Stimulated activated CD4-positive, alpha-beta T cell treated with anti-CD3 and anti-CD28 coated beads, TNF-alpha, amount 100 ng/mL, for 4 hours (primary cell): ENCODE measurements at places on chromosomes 13 and 19.

- no peak for DNase-seq
Observed at GRCh38 chr19:46147791-46148288, at the start of gene IGFL2. Gene IGFL2 (plus strand): TSS chr19:46148238. CDS start chr19:46148279, 41 bp downstream.

DNA sequence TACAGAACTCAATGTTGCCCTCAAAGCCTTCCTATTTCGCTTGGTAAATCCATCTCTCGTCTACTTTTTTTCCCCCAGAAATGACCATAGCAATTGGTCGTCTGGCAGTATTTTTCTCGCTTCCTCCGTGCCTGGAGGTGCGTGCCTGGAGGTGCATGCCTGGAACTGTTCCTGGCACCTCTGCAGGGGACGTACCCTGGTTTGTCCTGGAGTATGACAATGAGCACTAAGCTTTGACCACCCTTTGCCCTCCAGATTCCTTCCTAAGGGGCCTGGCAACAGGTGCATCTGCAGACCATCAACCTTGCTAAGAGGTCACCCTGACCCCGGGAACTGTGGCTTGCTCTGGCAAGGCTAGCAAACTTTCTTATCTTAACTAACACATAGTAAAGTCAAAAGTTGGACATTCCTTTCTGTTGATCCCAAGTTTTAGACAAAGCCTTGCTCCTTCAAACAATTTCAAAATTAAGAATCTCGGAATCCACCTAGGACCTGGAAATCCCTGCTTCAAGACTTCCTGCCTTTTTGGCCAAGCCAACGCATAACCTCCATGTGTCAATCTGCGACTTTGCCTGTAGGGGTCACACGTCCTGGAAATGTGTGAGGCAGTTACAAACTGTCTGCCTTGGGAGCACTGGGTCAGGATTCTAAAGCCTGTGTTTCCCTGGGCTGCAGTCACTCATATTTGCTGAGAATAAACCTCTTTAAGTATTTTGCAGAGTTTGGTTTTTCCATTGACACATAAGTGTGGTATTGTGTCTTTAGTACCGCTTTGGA, 28.8 kb upstream of the TUBGCP3 start:
- DNase-seq: no peak

DNA sequence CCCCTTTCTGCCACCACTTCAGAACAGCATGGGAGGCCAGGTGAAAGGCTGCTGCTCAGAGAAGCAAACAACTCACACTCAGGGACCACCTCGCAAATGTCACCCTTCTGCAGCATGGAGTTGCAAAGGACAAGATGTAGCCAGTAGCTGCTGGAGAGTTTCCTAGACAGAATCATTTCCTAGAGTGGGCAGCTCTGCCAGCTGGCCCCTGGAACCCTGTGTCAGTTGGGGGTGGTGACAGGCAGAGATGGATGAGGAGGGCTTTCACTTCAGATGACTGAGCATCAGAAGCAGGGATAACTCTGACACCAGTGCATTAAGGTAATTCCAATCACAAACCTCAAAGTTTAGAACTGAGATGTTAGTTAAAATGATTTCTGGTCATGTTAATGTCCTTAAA, 34.4 kb upstream of the EPHX3 start:
- DNase-seq: no peak

GRCh38 chr13:44054525-44054924, 174.8 kb downstream of the LACC1 start:
- no peak for DNase-seq

GRCh38 chr13:32408296-32409000, 19.5 kb downstream of the N4BP2L1 start:
- no peak for DNase-seq

DNA sequence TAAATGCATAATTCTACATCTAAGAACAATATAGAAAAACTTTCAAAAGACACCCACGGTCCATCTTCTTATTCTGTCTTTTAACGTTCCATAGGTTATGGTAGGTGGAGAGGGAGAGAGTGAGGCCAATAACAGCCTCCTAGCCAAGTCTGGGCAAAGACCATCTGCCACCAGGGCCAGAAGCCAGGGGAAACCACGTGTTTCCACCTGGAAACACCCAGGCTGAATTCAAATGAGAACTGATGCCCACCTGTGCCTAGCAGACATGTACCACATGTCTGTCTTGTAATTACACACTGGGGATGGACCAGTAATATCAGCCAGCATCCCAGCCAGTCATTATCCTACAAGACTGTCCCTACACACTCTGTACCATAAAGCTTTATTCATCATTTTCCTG, 1573.1 kb downstream of the EFNB2 start:
- DNase-seq: no peak

- DNase-seq: peak; percentile 9
Observed at GRCh38 chr13:48853728-48854102, 122.0 kb upstream of the FNDC3A start.

DNA sequence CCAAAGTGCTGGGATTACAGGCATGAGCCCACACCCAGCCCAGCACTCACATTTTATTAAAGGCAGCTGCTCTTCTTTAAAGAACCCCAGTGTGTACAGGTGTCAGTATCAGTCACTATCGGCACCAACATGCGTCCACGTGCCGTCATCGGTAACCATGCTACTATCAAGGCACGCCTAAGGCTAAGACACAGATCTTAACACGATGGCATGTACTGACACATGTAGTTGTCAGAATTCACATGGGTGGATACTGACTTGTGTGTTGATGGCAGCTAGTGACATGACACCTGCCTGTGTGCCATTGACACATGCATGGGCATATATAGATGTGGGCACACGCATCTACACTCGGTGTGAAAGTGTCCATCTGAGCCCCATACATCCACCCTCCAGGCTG, 12.2 kb upstream of the HIF3A start:
- no peak for DNase-seq

DNA sequence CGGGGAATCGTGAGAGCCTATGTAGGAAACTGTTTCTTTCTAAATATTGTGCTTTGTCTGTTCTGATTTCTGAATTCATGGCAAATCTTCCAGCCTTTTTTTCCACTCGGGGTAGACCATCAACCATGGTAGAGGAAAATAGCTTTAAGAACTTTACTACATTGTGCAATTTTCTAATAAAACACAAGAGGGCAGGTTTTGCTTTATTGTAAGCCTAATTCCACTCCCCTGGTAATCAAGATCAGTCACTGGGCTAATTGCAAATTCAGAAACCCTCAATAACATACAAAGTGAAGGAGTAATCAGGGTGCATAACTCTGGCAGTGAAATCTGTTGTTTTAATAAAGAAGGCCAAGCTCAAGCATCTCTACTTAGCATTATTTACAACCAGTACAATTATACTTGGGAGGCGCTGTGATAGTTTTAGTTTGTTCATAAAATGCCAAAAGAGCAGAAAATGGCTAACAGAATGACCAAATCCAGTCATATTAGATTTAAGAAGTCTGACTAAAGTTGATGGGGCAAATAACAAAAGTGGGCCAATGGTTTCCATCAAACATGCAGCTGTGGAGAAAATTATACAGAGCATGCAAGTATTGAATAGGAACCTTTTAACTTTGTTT, 43.8 kb downstream of the DCT start:
- no peak for DNase-seq

DNA sequence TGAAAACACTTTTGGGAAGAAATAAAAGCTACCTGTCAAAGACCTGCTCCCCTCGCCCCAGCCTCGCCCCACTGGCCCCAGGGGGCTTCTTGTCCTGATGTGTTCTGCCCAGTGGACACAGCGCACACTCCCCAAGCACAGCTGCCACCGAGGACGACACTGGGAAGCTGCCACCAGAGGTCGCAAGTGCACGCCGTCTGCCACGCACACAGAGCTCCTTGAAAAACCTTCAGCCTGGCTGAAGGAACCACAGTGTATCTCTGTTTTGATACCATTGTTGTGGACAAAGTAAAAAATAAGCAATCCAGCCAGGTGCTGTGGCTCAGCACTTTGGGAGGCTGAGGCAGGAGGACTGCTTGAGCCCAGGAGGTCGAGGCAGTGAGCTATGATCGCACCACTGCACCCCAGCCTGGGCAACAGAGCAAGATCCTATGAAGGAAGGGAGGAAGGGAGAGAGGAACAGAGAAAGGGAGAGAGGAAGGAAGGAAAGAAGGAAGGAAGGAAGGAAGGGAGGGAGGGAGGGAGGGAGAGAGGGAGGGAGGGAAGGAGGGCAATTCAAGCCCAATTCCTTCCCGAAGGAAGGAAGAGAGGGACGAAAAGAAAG, 57.3 kb downstream of the CEBPG start:
- peak; percentile 32 for DNase-seq

DNA sequence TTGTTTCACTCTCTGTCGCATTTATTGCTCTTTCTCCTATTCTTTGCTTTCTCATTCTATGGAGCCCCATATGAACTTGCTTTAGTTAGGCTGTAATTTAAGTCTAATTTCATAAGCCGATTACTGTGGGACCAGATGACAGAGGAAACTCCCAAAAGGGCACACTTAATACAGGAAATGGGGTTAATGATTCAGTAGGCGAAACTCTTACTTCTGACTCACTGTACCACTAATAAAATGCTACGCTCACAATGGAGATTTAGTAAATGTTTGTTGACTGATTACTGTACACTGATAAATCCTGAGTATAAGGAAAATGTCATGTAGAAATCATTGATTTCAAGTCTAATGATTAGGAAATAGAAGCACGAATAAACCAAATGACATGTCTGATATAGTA, 276.4 kb downstream of the KLF5 start:
- no peak for DNase-seq

- DNase-seq: no peak
Observed at GRCh38 chr13:60178327-60178726, 14.6 kb upstream of the DIAPH3 start.

DNA sequence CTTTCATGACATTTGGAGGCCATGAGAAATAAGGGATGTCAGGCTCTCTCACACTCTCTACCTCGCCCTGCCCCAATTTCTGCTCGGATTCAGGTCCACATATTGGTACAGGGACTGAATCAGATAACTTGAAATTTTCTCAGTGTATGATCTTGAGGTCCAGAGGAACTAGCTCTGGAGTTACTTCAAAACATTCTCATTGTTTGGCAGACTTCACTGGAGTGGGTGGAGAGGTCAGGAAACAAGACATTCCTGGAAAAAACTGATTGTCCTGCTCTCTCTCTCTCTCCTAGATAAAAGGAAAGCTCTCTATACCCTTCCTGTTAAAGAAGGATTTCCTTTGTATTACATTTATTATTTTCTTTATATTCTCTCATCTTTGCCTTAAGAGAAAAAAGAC, 428.1 kb upstream of the DACH1 start:
- no peak for DNase-seq

DNA sequence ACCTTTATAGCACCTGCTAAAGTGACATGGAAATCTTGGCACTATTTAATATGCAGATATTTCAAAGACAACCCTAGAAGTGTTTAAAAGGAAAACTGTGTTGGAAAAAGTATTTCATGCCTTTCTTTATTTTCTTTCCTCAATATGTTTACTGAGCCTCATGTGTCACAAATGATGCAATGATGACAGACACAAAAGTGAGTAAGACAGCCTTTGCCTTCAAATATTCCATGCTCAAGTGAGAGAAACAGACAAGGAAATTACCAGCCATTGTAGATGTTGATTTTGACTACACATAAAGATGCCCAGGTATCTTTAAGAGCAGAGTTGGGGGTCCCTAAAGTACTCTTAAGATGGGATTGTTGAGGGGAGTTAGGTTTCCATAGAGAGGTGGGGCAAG, 48.0 kb upstream of the TPP2 start:
- DNase-seq: no peak

DNA sequence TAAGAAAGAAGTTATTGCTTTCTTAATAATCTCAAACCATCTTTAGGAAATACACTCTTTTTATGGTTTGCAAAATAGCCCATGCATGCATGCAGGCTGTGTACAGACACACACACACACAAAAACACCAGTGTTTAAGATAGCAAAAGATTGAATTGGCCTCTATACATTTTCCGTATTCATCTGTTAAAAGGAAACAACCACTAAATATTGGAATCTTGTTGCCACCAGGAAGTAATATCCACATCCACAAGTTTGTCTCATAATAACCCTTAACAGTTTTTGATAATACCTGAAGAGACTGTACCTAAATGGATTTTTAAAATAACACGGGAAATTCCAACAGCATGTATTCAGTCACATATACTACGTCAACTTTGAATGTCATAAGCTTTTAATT, 7.3 kb upstream of the MAB21L1 start:
- DNase-seq: no peak

DNA sequence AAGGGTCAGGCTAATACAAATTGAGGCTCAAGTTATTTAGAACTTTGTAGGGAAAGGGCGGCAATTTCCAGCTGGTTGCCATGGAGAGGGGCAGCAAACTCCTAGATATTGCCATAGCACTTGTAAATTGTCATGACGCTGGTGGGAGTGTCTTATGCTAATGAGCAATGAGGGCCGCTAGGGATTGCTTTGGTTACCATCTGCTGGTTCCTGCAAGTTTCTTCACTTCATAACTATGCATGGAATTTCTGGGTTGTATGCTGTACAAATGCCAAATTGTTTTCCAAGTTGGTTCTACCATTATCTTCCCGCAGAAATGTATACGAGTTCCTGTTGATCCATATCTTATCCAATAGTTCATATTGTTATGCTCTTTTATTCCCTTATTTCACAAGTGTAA, 1339.4 kb downstream of the EFNB2 start:
- DNase-seq: no peak

GRCh38 chr13:94233837-94234236, 245.6 kb downstream of the DCT start:
- DNase-seq: no peak

GRCh38 chr13:105547851-105548250, 987.6 kb downstream of the EFNB2 start:
- no peak for DNase-seq

DNA sequence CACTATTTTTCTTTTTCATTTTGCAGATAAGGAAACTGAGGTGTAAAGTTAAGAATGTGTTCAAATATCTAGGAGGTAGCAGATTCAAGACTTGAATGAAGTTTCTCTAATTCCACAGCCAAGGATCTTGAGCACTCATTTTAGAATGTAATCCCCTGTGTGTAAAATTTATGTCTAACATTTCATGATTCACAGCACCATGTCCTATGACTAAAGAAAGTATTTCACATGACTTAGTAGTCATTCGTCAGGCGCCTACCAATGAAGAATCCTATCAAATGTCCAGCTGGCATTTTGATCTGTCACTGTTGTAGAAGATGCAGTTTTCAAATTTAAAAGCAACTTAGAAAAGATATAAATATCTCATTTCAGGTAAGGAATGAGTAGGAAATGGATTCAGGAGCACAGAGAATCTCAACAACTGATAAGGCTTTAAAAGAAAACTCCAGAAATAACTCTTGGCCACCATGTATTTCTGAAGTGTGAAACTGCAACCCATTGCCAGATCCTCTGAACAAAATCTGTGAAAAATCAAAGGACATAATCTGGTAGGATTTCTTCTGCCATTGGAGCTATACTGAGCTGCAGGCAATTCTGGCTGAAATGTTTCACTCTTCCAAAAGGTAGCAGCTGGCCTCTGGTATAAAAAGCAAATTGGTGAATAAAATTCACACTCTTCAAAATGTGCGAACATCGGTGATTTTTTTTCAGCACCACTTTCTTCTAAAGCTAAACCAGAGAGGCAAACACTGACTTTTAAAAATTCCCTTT, 92.2 kb downstream of the DCLK1 start:
- no peak for DNase-seq
